Skin of body (tissue), 3 donors: ENCODE measurements at places on chromosomes 6 and 20.

GRCh38 chr20:21360705-21361104 is 36.6 kb downstream of the NKX2-4 start:
- no peak for DNase-seq

DNA sequence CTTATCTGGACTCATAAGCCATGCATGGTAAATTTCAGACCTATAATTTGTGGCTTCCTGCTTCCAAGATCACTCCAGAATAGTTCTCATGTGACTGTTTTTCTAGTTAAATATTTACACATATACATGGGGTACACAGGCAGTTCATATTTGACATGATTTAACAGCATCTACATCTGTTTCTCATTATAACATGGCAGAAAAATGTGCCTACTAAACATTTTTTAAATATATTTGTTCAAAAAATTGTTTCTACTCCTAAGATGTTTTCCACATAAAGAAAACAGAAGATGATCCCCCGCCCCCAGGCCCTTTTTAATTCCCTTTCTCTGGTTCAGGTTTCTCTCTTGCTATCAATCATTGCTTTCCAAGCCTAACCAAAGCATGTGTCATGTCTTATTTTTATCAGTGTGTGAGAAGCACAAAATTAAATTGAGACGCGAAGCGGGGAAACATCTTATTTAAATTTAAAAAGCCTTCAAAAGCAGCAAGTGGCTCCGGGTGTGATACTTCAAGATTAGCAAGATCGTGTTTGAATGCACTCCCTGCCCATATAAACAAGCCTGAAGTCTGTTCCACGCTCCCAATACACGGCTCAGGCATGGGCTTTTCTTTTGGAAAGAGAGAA is 37.3 kb downstream of the IPCEF1 start:
- peak; percentile 84 for DNase-seq

DNA sequence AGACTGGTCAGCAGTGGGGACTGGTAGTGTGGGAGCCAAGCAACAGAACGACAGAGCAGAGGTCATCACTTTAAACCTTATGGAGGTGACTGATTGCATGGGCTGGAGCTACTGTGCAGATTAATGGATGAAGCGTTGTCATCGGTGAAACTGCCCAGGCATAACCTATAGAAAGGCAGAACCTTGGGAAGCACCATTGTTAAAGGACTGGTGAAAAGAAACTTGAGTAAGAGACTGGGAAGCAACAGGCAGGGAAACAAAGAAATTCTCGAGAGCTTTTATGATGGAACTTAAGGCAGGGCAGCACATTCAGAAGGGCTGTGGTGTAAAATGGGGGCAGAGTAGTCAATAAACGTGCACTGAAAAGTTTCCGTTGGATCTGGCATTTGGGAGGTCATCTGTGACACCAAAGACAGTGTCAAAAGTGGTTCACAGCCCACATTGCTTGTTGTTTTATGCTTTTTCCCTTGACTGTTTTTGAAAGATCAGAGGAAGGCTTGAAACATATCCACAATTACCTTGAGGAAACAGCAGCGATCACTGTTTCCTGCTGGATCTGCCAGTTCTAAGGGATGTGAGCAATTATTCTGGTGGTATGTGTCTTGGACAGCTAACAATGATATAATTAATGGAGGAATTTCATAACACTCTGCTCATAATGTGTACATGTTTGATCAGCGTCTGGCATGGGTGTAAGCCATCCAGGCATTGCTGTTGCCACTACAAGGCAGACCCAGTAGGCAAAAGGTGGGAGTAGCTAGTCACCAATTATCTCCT is 62.7 kb downstream of the LRRC1 start:
- DNase-seq = no peak

DNA sequence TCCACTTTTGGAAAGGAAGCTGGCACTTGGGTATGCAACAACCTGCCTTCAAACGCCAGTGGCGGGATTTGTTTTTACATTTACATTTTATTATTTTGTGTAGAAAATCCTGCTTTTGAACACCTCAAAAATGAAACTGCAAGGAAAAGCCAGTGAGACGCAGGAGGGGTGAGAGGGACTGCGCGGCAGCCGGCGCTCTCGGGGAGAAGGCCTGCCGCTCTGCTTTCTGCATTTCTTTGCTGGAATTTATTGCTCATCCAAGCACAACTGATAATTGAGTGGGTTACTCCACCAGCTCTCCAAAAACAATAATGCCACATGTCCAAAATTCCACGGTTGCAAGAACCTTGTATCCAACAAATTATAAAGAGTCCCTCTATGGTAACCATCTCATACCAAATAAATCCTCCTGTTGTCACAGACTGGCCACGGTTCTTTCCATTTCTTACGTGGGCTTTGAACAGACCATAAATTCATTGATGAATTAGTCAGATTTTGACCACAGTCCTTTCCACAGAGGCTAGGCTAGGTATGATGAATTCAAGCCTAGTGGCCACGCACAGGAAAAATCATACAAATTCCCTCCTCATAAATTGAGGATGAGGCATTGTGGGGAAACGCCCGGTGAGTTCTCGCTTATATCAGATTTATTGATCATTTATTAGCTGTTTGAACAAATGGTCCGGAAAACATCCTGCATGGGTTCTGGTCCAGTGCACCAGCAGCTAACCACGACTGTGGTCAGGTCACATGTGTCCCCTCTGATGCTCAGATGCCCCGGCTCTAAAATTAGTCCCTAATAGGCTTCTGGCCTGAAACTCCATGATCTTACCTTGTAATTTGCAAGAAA is 31.6 kb upstream of the FOXC1 start:
- no peak for DNase-seq

- DNase-seq = no peak
These were observed 459.2 kb downstream of the RFPL4B start for GRCh38 chr6:112806163-112806865.

DNA sequence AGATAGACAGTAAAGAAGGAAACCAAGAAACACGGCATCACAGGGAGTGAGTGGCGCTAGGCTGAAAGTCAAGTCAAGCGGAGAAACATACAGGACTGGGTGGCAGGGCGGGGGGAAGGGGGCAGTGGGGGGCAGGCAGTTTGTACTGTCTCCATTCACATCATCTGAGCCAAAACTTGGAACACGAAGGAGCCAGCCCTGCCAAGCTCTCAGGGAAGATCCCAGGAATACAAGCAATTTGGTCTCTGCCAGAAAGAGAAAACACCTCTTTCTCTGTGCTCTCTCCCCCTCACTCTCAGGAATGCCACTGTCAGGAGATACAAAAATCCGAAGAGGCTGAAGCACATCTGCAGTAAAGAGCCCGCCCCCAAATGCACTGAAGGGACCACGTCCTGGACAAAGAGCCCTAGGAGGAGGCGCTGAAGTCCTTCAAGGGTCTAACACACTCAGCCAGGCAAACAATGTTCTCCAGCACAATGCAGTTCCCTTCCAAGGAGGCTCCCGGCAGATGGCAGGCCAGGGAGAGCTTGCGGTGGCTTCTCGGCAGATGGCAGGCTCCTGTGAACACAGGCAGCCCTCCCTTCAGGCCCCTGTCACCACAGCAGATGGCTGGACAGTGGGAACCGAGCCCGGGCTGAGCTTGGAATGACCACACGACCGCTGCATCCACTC is 90.0 kb downstream of the ATP9A start:
- DNase-seq = peak; percentile 5

DNA sequence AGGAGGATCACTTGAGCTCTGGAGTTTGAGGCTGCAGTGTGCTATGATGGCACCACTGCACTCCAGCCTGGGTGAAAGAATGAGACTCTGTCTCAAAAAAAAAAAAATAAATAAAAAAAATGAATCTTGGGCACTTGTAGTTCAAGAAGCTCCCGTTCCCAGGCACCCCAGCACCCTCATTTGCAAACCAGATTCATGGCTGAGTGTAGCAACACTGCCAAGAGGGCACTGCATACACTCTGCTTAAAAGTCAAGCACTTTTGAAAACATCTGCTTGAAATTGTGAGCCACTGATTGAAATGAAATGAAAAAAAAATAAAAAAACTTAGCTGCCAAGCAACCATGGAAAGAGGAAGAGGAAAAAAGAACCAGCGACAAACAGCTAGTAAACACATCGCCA is 124.7 kb upstream of the SASH1 start:
- DNase-seq = no peak

GRCh38 chr6:11213422-11214021 is 18.9 kb downstream of the NEDD9 start:
- DNase-seq = peak; percentile 83

DNA sequence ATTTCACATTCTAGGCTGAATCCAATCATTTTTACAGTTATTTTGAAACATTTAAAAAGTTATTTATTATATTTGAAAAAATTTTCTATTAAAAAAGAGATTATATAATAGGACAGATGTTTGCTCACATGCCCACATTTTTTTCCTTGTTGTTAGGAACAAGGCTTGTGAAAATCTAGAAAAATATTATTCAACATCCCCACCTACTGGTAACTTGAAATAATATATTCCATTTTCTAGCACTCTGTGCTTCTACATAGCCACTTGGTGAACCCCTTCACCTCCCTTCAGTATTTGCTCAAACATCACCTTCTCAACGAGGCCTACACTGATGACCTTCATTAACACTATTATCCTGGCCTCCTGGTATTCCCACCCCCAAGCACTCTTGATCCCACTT is 18.3 kb upstream of the GPRC6A start:
- no peak for DNase-seq

GRCh38 chr20:20956513-20956931 is 149.6 kb downstream of the LINC00237 start:
- DNase-seq = no peak
